ENCODE measurements at places on chromosomes 7 and 10.
A peak's percentile ranks its signal among the peaks of the same experiment; 100 is the strongest.

GRCh38 chr10:96374639-96374984, 15.8 kb upstream of the OPALIN start:
- DNase-seq: no peak

DNA sequence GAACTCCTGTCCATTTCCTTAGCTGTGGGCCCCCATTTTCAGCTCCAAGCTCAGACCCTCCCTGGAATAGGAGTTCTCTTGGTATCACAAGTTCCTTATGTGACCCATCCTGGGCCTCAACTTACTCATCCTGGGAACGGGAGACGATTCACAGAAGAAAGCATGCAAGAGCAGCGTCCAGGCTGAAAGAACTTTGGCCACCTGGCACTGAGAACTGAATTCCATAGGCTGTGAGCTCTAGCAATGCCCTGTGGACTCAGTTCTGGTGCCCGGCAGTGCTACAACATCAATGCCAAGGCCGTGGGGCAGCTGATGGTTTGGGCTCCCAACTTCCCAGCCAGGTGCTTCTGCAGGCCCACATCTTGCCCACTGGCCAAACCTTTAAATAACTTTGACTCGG, 3.9 kb upstream of the CUEDC2 start:
- peak; percentile 74 for DNase-seq

DNA sequence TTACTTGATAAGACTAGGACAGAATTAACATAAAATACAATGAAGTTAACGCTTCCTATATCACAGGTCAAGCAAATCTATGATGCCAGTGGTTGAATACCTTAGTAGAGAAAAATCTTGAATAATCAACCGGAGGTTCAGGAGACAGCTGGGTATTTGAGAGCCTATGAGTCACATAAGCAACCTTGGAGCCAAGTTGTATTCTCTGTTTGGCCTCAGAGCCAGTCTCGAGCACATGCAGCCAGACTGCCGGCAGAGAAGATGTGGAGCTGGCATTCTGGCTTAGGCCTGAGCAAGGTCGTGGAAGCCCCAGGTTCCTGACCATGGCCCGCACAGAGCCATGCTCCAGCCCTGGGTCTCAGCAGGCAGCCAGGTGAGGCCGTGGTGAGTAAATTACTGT, 90.3 kb downstream of the FAM204A start:
- no peak for DNase-seq

- peak; percentile 69 for DNase-seq
These were observed 3.0 kb upstream of the CXCL12 start for GRCh38 chr10:44387853-44388251.

- DNase-seq: peak; percentile 50
These were observed 55.4 kb downstream of the MKI67 start for GRCh38 chr10:128070721-128071416.

GRCh38 chr10:70063418-70064098, 10.9 kb downstream of the MACROH2A2 start:
- no peak for DNase-seq

DNA sequence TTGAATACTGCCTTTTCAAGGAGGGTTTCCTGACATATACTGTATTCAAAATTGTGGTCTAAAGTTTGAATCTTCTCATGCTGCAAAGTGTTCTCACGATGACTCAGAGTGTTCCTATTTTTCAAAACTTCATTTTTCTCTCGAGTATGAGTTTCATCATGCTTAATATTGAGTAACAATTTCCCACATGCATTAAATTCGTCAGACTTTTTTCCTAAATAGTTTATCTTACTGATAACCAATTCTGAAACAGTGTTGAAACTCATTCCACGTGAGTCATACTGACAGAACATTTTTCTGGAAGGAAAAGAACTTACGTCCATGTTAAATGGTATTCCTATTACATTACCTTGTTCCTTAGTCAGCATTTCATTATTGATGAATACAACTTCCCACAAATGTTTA, 44.1 kb downstream of the ZNF33B start:
- no peak for DNase-seq

DNA sequence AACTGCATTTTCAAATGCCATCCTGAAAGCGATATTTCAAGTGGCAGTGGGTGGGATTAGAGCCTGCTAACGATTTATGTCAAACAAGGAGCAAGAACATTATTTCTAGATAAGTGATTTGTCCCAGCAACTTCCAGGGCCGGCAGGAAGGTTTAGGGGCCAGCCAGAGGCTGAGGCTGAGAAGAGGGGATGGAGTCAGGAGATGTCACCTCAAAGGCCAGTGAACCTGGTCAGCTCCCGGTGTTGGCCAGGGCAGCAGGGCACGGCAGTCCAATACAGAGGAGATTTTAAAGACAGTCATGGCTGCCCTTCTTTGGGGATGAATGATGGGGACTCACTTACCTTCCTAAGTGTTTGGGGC, 105.7 kb upstream of the PPIF start:
- DNase-seq: no peak

DNA sequence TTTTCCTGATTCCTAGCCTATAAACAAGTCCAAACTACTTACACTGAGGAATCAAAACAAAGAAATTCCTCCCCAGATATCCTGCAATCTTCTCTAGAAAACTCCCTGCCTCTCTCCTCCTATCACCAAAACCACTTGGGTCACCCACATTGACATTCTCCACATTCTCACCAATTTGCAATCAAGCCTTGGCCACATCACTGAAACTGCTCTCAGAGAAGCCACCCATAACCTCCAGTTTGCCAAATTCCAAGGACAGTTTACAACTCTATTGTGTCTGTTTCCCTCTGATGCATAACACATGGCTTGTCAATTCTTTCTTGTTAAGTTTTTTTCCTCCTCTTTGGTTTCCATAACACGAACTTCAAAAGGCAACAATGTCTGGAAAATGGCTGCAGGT, 233.5 kb downstream of the XPNPEP1 start:
- peak; percentile 26 for DNase-seq

DNA sequence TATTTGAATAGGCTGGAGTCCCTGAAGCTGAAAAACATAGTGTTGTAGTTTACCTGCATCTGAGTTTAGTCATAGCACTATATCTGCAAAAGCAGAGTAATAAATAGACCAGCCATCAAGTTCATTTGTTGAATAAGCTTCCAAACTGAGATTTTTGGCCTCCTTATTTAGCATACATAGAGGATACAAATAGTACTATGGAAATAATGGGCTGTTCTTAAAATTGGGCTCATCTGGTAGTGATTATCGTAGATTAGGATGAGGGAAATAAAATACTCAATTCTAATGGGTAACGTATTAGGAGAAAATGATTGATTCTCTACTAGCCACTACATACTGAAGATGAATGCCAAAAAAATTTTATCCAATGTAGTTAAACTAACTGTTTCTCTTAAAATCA, 41.4 kb upstream of the TMEM196 start:
- no peak for DNase-seq

DNA sequence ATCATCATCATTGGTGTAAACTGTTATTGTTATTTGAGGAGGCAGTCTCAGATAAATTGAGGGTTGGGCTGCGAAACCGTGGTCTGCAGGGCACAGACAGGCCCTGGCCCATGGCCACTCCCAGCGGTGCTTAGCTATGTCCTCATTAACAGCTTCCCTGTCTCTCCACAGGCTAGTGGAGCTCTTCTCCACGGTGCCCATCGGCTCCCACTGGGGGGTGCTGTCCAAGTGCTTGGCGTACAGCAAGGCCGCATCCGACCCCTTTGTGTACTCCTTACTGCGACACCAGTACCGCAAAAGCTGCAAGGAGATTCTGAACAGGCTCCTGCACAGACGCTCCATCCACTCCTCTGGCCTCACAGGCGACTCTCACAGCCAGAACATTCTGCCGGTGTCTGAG, 21.6 kb downstream of the GPR26 start:
- no peak for DNase-seq

DNA sequence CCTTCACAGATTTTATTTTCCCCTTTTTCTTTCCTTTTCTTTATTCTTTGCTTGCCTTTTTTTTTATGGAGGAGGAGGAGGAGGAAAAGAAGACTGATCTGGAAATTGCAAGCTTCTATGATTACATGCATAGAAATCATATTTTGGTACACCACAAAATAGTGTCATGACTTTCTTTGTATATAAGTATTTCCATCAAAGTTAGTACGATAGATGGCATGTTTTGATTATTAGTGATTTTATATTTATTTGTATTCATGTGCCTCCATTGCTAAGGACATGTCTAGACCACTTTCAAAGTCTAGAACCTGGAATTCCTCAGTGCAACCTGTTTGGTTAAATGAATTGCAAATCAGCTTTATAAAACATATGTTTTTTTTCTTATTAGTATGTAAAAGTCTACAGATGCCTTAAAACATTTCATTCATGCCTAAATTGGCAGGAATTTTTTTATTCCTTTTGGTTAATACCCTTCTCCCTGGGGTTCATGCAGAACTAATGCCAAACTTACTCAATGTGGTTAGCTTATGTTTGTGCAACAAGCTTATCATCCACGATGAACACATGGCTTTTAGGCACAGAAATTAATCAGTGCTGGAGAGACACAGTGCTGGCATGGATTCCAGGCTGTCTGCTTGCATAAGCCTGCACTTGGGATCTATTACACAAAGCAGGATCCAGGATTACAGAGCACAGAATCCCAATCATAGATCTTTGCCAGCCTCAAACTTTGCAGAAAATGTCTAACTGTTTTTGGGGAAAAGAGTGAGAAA, 213.1 kb downstream of the CHRM2 start:
- peak; percentile 64 for DNase-seq

- DNase-seq: no peak
These were observed 24.6 kb upstream of the DGKI start for GRCh38 chr7:137871170-137871915.

GRCh38 chr10:34816085-34816496, 995 bp upstream of the PARD3 start:
- no peak for DNase-seq

Data from osteoblast (primary cell).